SHP77 (cell line): ENCODE measurements at places on chromosomes 7 and 10.
A peak's percentile ranks its signal among the peaks of the same experiment; 100 is the strongest.

DNA sequence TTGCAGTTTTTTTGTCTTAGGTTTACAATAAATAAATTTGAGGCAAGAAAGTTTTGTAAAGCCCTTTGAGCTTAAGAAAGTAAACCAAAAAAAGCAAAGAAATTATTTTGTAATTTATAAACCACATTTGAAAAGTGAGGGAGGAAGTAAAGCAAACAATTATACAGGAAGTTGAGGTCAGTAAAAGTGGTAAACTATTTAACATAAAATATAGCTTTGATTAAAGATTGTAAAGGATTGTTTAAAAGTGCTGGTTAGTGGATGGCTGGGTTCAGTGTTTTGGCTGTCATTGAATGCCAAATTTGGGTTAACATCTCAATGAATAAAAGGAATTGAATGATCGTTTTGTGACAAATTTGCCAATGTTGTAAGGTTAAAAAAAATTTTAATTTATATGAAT, 9.9 kb downstream of the SOSTDC1 start:
- no peak for DNase-seq

DNA sequence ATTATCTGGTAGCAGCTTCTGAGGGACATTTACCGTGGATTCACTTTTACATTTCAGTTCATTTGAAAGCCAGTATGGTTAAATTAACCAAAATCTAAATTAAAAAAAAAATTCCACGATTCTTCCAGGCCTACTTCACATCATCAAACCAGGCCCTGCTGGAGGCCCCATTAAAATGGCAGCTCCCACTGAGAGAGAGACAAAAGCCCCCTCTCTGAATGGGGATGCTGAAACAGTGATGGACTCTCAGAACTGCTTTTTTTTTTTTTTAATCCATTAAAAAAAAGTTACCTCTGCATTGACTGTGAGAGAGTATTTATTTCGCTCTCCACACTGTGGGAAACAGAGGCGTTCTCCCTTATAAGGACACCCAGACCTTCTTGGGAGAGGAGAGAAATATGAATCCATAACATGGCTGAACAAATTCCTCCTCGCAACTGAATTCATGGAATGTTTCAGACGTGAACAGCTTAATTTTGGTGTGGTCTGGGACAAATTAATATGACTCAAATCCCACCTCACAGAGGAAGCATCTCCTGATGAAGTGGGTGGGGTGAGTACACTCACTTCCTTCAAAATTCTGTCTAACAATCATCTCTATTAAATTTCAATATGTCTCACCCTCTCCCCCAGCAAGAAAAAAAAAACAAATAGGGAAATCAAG, 73.5 kb downstream of the SAMD9 start:
- DNase-seq: no peak

DNA sequence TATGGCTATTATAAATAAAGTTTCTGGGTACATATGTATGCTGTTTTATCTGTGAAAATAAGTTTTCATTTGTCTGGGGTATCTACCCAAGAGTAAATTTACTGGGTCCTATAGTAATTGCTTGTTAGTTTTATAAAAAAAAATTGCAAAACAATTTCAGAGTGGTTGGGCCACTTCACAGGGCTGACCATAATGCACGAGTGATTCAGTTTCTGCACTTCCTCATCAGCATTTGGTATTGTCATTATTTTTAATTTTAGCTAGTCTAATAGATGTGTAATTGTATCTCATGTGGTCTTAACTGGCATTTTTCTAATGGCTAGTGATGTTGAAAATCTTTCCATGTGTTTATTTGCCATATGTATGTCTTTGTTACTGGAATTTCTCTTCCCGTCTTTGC, 452.4 kb upstream of the AKR1E2 start:
- no peak for DNase-seq

GRCh38 chr10:95651346-95652060, 5.0 kb downstream of the ALDH18A1 start:
- no peak for DNase-seq

GRCh38 chr10:971150-971542, 17.1 kb upstream of the GTPBP4 start:
- no peak for DNase-seq

- no peak for DNase-seq
Measured at GRCh38 chr10:102652170-102652916, 8.1 kb downstream of the TRIM8 start.

DNA sequence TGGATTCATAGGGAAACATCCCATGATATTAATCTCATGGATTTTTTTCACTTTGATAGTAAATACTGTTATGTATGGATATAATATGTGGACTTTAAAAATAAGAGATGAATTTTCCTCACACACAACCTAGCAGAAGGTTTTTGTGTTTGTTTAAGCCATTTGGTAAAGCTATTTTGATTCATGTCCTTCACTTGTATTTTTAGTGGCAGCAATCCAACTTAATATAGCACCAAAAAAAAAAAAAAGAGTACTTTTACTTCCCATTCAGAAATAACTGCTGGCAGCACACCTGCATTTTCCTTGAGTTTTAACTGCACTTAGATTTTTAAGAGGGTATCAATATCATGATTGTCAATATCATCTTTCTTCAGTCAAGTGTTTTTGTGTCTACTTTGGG, 60.0 kb downstream of the MCMBP start:
- DNase-seq: peak; percentile 60

DNA sequence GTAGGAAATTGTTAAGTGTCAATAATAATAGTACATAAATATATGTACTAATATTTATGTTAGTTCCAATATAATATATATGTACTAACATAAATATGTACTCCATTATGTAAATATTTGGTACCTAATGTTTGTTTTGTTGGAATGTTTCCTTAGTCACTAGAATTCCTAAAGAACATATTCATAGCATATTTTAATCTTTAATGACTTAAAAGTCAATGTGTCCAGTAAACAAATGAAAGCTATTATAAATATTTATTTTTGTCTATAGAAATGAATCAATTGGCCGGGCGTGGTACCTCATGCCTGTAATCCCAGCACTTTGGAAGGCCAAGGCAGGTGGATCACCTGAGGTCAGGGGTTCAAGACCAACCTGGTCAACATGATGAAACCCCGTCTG, 153.6 kb downstream of the GPR158 start:
- DNase-seq: no peak

GRCh38 chr7:26891400-26892350, 27.3 kb upstream of the SKAP2 start:
- no peak for DNase-seq

GRCh38 chr7:147639037-147639436, 951.5 kb upstream of the C7orf33 start:
- DNase-seq: no peak

DNA sequence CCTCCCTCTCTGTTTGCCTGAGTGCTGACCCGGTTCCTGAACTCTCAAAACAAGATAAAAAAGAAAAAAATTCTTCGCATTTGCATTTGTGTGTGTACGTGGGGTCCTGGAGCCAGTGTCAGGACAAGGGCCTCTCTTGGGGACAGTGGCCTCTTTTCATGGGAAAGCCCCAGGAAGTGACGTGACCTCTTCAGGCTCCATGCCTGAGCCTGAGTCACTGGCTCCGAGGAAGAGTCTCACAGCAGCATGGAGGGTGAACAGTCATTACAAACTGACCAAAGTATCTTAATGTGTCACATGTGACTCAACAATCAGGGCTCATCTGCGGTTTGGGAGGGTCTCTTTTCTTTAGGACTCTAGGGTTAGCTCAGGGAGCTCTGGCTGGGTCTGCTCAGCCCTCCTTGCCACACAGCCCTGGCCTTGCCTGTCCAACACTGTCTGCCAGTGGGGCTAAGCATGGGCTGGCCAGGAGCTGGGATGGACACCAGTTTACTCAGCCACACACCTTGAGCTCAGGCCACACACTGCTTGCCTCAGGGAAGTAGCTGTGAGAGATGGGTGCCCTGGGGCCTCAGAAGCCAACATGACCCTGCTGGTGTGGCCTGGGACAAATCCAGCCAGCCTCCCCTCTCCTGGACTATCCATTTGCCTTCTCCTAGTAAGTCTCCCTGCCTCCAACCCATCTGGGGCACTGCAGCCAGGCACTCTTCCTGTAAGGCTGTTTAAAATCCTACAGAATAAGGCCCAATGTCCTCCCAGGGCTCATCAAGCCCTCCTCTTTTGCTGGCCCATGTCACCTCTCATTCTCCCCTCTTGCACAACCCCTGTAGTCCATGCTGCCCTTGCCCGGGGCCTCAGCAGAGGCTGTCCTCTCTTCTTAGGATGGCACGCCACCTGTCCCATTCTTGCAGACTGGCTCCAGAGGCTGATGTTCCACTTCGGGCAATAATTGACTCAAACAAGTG, 10.5 kb downstream of the TMEM273 start:
- DNase-seq: no peak

- no peak for DNase-seq
Measured at GRCh38 chr10:52870562-52870961, 98.0 kb upstream of the MBL2 start.

DNA sequence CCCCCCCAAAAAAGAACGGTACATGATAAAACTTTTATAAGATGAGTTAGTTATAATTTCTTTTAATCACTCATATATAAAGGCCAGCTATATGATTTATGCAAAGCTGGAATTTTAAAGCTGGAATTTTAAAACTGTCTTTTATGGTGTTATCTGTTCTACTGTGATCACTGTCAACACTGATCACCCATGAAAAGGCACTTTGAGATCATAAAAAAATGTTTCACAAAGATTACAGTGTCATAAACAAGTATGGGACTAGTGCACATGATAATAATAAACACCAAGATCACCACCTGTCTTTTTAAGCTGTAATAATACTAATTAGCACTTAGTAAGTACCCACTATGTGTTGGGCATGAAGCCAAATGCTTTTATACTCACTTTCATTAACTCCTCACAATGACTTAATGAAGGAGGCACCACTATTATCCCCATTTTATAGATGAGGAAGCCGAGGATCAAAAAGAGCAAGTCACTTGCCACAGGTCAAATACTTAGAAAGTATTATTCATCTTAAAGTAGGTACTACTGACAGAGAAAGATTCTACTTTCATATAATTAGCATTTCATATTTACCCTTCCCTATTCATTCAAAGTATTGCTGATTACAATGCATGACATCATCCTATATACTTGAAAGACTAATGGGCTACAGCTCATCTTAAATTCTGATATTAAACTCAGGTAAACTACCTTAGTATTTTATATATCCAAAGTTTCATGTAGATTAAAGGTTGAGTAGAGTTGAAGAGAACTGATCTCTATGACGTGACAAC, 8.3 kb upstream of the RHOBTB1 start:
- no peak for DNase-seq

GRCh38 chr10:122265896-122266295, 5.2 kb upstream of the BTBD16 start:
- DNase-seq: no peak

DNA sequence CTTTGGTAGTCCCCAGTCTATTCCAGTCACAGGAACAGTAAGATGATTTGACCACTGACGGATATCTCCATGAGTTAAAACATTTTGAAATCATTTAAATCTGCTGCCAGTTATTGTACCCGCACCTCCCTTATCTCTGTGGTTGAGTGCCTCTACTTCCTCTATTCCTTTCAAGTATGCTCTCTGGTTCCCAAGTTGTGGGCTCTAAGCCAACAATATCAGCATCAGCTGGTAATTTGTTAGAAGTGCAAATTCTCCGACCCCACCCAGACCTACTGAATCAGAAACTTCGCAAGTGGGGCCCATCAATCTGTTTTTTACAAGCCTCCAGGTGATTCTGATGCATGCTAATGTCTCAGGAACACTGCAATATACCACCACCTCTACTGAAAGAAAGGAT, 235.5 kb downstream of the CCSER2 start:
- DNase-seq: no peak

DNA sequence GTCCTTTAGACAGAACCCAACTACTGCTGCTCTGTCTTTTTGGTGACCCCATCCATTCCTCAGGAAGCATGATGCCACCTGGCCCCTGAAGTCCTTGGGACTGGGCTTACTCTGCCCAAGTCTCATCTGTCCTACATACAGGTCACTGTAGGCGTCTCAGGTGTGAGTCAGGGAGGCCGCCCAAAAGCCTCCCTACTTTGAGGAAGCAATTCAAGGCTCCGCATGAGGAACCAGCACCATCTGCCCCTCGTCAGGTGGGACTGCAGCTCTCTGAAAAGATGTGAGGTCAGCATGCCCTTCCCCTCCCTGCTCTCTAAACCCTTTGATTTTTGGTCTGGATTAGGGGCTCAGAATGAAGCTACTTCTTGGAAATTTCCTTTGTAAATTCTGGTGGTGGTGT, 354.8 kb downstream of the CXCL12 start:
- DNase-seq: no peak

DNA sequence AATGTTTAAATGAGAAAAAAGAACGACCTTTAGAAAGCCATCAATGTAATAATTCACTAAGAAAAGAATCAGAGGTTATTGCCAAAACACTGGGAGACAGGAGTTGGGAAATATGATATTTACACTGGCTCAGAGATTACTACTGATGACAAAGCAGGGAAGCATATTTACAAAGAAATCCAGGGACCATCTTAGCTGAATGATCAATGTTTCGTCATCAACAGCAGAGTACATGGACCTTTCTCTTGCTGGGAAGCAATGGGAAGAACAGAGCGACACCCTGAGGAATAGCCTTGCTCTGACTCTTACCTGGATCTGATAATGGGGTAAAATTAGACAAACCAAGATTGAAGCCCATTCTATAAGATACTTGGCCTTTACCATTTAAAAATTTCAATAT, 1293.5 kb downstream of the XPNPEP1 start:
- DNase-seq: no peak

- no peak for DNase-seq
Measured at GRCh38 chr10:129849452-129849750, 114.7 kb downstream of the EBF3 start.

GRCh38 chr7:28618383-28618782, 206.1 kb downstream of the CREB5 start:
- no peak for DNase-seq
